ENCODE measurements at places on chromosomes 7 and 10. TPM values are rescaled to one million over a fixed set of nuclear protein-coding genes. Genes with fewer than 3 reads are reported as not detected.
A peak's percentile ranks its signal among the peaks of the same experiment; 100 is the strongest.

DNA sequence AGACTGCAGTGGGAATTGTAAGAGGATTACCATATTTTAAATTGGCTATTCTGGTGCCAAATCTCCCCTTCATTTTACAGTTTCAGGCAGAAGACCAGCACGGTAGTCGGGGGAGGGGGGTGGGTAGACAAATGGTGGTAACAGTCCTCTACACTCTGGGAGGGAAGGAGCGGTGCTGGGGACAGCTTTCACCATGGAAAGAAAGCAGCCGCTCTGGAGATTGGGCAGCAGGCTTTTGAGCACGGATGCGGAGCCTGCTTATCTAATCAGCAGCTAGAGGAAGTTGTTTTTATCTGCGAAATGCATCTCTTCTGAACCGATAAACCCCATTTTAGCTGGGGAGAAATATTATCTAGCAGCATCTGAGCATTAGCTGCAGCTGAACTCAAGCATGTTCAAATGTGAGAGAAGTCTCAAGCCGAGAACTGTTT is 28.7 kb downstream of the IKZF1 start:
- no peak for DNase-seq

DNA sequence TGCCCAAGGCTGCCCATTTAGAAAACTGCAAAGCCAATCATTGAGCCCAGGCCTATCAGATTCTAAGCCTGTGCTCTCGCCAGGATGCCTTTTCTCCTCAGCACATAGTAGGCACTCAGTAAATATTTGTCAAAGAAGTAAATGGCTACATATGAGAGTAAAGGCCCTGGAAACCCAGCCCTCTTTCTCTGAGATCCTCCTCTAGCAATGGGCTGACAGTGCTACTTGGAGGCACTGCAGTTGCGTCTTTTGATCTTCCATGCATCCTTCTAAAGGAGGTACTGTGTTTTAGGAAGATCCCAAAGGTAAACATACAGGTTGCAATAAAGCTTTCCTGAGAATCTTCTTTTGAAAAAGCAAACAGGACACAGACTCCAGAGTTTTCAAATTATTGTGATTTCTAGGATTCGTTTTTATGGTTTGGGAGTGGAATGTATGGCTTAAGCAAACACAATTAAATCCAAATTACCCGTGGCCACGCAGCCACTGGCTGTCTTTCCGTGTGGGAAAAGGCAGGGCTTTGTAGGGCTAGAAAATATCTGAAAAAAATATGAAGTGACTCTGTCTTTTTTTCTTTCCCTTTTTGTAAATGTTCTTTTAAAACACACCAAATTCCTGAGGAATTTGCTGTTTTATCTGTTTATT is 151.3 kb upstream of the BMPER start:
- no peak for DNase-seq

DNA sequence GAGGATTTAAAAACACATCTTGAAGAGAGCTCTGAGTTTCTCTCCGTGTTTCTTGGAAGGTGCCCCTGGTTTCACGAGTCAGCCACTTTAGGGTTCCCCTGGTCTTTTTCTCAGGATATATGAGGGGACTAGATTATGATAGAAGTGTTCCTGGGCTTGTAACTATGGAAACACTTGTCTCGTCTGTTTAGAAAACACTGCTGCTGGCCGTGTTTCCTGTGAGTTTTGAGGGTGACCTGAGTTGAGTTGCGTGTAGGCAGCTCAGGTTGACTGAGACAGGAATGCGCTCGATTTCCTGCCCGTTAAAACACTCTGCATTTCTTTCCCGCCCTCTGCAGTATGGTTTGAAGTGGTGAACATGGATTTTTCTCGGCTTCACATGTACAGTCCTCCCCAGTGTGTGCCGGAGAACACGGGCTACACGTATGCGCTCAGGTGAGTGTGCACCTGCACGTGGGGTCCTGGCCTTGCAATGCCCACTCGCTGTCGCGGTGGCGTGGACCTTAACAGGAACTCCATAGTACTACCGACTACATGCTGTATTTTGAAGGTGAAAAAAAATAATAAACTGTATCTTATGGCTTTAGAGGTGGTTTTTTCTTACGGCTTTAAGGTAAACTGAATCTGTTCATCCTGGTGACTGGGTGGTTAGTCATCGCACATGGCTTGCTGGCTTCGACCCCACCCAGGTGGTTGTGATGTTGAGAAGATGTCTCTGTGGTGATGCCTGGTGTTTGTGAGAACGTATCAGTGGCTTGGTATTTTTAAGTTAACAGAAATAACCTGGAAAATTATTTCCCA is at the start of gene SUN1:
Gene SUN1, plus strand, starts transcription at position 310 of the 801 bp plus-strand sequence. Its CDS starts 49 bp downstream, at position 359.
- DNase-seq: peak; percentile 87

GRCh38 chr7:5624386-5625365 is 156.8 kb downstream of the RNF216 start:
- no peak for DNase-seq

GRCh38 chr7:133099633-133100286 is 17.9 kb upstream of the CHCHD3 start:
- no peak for DNase-seq

GRCh38 chr10:120782336-120782735 is 68.8 kb upstream of the WDR11 start:
- no peak for DNase-seq

GRCh38 chr7:69283421-69283820 is 314.9 kb upstream of the AUTS2 start:
- DNase-seq: no peak

- DNase-seq: no peak
These were observed 33.8 kb downstream of the MKI67 start for GRCh38 chr10:128092454-128092853.

GRCh38 chr10:117373823-117374505 is 1.3 kb downstream of the PDZD8 start:
- DNase-seq: peak; percentile 46

DNA sequence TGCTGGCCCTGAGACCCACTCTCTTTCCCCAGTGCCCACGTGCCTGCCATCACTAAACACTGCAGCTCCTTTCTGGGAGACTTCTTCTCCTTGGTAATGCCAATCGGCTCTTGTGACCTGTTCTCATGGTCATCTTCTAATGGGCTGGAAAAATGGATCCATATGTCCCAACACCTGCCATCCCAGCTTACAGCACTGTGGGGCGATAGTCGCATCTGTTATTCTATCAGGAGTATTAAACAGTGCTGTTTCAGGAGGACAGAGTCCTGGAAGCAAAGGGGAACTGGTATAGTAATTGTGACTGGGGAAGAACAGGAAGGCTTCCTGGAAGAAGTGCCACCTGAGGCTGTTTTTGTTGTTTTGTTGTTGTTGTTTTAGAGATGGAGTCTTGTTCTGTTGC is 411.2 kb downstream of the GLRX3 start:
- DNase-seq: no peak

DNA sequence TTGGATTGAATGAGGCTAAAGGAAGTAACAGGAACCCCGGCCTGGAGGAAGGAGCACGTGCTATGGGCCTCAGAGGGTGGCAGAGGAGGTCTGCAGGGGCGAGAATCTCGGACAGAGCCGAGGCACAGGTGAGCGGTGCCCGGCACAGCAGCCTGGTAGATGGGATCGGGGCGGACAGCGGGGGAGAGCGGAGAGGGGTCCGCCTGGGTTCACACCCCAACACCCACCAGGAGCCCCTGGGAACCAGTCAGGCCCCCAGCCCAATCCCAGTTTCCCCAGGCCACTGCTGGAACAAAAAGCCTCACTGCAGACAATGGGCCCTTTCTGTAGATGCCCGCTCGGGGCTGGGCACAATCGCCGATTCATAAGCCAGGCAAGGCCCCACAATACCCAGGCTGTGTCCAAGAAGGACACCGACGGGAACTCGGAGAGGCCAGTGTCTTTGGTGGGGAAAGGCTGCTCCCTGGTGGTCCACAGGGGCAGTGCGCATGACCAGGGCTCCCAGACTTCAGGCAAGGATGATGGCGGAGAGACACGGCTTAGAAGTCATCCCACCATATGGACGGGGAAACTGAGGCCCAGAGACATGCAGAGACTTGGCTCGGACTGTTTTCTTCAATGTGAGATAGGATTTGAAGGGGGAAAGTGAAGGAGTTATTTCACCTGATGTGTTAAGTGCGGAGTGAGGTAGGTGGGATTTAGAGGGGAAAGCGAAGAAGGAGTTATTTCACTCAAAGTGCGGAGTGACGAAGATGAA is 106.9 kb upstream of the GPR26 start:
- peak; percentile 58 for DNase-seq

- no peak for DNase-seq
These were observed 48.3 kb downstream of the ZMIZ1 start for GRCh38 chr10:79116801-79117723.

GRCh38 chr10:88082806-88083596 is 219.6 kb downstream of the PTEN start:
- DNase-seq: no peak

DNA sequence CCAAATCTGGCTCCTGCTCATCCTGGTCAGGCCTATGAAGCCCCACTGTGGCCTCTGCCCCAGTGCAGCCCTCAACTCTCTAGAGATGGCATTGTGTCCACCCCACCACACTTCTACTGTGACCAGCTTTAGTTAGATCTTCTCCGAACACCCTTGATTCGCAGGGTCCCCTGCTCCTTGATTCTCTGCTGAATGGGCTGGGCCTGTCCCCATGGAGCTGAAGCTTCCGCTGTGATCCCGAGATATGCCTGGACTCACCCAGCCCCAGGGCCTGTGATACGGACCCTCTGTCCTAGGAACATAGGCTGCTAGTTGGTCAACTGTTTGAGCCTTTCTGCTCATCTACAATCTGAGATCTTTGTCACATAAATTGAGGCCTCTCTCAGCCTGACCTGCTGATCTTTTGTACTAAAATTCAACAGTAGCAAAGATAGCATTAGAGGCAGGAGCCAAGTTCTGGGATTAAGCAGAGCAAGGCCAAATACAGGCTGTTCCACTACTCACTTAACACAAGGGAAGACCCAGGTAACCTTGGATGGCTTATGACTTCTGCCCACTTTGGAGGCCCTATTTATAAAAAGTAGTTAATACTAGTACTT is 6.5 kb upstream of the PPIF start:
- no peak for DNase-seq

- DNase-seq: no peak
These were observed 39.0 kb upstream of the TMEM229A start for GRCh38 chr7:124071843-124072242.

- DNase-seq: no peak
These were observed 7.2 kb upstream of the GRID1 start for GRCh38 chr10:86373828-86374227.

GRCh38 chr10:10921826-10922461 is 95.7 kb upstream of the CELF2 start:
- no peak for DNase-seq

DNA sequence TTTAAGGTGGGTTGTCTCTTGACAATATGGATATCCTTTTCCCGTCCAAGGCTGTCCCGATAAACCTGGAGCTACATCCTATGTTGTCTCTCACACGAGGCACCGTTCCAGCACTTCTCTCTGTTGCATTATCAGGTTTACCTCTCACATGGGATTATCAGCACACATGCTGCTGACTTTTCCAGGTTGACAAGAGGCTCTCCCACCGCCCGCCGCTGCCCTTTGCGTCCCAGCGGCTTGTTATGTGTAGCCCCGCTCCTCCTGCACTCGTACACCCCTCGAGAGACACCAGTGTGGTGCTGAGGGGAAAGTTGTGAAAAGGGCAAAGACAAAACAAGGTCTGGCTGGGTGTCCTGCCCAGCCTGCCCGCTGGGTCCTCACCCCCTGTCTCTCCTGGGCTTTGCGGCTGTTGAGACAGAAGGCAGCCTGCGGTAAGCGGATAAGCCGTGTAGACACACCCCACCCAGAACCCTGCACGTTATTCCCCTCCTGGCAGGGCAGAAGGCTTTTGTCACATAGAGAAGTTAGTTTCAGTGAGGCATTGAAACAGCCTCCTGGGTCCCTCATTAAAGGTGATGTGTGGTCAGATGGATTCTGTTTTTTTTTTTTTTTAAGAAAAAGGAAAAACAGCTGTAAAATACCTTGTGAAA is 38.7 kb downstream of the UBE3C start:
- DNase-seq: no peak

DNA sequence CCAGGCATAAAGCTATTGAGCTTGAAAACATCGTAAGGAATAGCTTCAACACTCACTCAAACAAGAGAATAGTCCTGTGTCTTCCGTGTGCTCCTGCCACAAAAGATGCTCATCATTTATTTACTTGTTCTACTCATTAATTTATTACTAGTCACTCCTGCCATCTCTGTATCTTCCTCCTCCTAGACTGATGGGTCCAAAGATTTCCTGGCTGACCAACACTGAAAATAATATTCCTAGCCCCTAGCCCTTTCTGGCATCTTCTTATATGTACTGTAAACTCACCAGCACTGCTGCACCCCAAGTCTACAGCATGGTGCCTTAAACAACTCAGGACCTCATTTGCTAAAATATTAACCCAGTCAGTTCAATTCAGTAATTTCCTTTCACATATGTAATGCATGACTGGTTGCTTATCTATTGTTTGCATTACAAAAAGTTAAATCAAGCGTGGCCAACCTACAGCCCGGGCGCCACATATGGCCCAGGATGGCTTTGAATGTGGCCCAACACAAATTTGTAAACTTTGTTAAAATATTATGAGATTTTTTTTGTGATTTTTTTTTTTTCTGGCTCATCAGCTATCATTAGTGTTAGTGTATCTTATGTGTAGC is 86.7 kb upstream of the GSDME start:
- DNase-seq: no peak

DNA sequence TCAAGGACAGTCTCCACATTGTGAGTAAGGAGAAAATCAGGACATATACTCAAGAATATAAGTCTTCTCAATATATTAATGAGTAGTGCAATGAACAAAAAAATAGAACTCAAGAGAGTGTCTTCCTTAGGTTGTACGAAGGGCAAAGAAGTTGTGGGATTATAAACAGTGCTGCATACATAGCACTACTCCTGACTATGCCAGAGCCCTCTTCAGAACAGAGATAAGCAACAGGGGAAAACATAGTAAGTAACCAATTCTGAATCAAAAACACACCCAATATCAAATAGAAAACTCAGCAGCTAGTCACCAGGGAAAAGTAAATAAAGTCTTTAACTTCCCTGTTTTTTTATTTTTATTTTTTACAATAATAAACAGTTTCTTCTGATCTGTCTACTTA is 10.6 kb downstream of the ARHGAP21 start:
- DNase-seq: no peak

GRCh38 chr7:20343941-20344340 is 13.2 kb downstream of the ITGB8 start:
- no peak for DNase-seq

DNA sequence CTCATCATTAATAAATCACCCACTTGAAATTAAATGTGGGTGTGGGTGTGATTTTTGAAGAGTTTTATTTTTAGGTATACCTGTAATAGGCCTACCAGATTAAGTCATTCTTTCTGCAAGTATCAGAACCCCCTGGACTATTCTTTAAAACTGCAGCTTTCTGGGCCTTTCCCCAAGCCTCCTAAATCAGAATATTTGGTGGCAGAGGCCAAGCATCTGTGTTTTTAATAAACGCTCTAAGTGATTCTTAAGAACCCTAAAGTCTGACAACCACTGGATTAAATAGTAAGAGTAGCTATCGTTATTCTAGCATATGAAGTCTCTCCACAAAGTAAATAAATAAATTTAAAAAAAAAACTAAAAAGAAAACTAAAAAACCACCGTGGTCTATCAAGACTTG is 703.0 kb upstream of the NRP1 start:
- DNase-seq: no peak

GRCh38 chr7:37081436-37081835 is 357.1 kb upstream of the AOAH start:
- no peak for DNase-seq

CHST15 gene
- 19.2 TPM for total RNA-seq

NEUROG3 gene
- not detected for total RNA-seq

EBLN1 gene
- not detected for total RNA-seq

INHBA gene
- 1.7 TPM for total RNA-seq

ANKRD30A gene
- not detected for total RNA-seq

PLPP4 gene
- 27.6 TPM for total RNA-seq

ZNF775 gene
- total RNA-seq: 7.2 TPM

GIMAP7 gene
- not detected for total RNA-seq

CTAGE8 gene
- total RNA-seq: not detected

DKK1 gene
- not detected for total RNA-seq
